Vagina (tissue), 2 donors: ENCODE measurements at places on chromosomes 3 and 15. TPM values are rescaled to one million over a fixed set of nuclear protein-coding genes. Genes with fewer than 3 reads are reported as not detected.

DNA sequence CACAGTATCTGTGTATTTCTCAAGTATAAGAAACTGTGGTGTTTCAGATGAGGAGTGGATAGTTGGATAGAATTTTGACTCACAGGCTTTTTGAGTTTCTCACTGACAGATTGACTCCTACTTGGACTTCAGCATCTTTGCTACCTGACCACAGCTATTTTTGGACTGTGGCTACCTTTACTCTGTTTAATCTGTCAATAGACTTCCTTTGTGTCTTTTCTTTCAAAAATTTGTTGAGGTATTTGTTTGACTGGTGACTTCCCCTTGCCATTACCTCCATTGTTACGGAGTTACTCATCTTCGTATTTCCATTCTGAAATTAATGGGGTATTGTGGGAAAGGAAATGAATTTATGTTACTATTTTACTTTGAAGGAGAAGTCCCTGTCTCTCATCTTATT, 123.8 kb downstream of the AGBL1 start:
- H3K4me1 ChIP-seq: no peaks in the 10 kb centered on the region
- no peak overlapping the region for H3K27ac ChIP-seq
- H3K36me3 ChIP-seq: no peaks in the 10 kb centered on the region

The SYNPR gene
- not detected for total RNA-seq

DNA sequence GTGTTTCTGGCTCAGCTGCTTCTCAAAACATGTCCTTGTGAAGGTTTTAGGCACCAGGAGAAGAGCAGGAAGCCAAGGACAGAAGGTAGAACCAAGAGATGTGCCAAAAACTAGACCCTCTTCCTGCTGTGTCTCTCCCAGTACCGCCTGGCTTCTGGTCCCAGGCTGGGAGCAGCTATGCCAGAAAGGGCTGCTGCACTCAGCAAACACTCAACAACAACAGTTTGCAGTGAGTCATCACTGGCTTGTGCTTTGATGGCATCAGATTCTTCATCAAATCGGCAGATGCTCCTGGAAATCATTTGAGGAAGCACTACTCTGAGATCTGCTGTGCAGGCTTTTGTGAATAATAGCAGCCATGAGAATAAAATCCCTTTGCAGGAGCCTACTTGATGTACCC, 63.2 kb downstream of the DGKG start:
- H3K27me3 ChIP-seq: no peaks in the 10 kb centered on the region
- H3K4me3 ChIP-seq: no peak overlapping the region
- no peaks in the 10 kb centered on the region for H3K4me1 ChIP-seq

- no peaks in the 10 kb centered on the region for H3K36me3 ChIP-seq
- no peak overlapping the region for H3K27ac ChIP-seq
- H3K27me3 ChIP-seq: no peaks in the 10 kb centered on the region
- DNase-seq: no peak
- no peaks in the 10 kb centered on the region for H3K4me1 ChIP-seq
These were observed 107.9 kb downstream of the APBA2 start for GRCh38 chr15:28993720-28994053.

The ZNF592 gene
- total RNA-seq: 21.6 TPM
